ENCODE measurements at places on chromosomes 6 and 20. TPM values are rescaled to one million over a fixed set of nuclear protein-coding genes. Genes with fewer than 3 reads are reported as not detected.

ZNF311 gene
- 0.53 TPM for total RNA-seq

SLC35F1 gene
- total RNA-seq = 0.05 TPM

SLC26A8 gene
- not detected for total RNA-seq

SLC22A2 gene
- total RNA-seq = not detected

BTN1A1 gene
- total RNA-seq = not detected

FNDC1 gene
- total RNA-seq = not detected

KCNK5 gene
- total RNA-seq = 9.2 TPM

ZNF322 gene
- 10.3 TPM for total RNA-seq

LRRC73 gene
- 0.25 TPM for total RNA-seq

TENT5A gene
- total RNA-seq = 2.0 TPM

SRSF12 gene
- not detected for total RNA-seq

SLCO4A1 gene
- total RNA-seq = 51.5 TPM

SEMG1 gene
- total RNA-seq = not detected

CRISP2 gene
- total RNA-seq = not detected

SPATA2 gene
- 8.4 TPM for total RNA-seq

TXLNB gene
- total RNA-seq = 0.60 TPM

SIM1 gene
- total RNA-seq = 0.08 TPM

UST gene
- total RNA-seq = 0.93 TPM

SDCBP2 gene
- total RNA-seq = 3.1 TPM

SLC17A3 gene
- 0.96 TPM for total RNA-seq

PSORS1C2 gene
- total RNA-seq = not detected

TMEM74B gene
- total RNA-seq = 1.8 TPM

FILIP1 gene
- not detected for total RNA-seq

GLYATL3 gene
- total RNA-seq = not detected

AHCY gene
- 50.5 TPM for total RNA-seq

RFX6 gene
- not detected for total RNA-seq

GSTA3 gene
- total RNA-seq = not detected

SSTR4 gene
- total RNA-seq = not detected

GTSF1L gene
- not detected for total RNA-seq

BIRC7 gene
- not detected for total RNA-seq

SLPI gene
- 0.45 TPM for total RNA-seq

VPS16 gene
- 49.7 TPM for total RNA-seq

ITCH gene
- 56.7 TPM for total RNA-seq

CTAGE9 gene
- total RNA-seq = not detected

HMGCLL1 gene
- total RNA-seq = not detected

CYP39A1 gene
- not detected for total RNA-seq

MYT1 gene
- total RNA-seq = not detected

CD40 gene
- 0.88 TPM for total RNA-seq

TRIM40 gene
- total RNA-seq = not detected

OPRM1 gene
- total RNA-seq = not detected

SLC44A4 gene
- 0.38 TPM for total RNA-seq

ADGRB3 gene
- not detected for total RNA-seq

TNNC2 gene
- total RNA-seq = not detected

TAP1 gene
- total RNA-seq = 410 TPM

MYLIP gene
- 18.6 TPM for total RNA-seq

FERMT1 gene
- total RNA-seq = not detected

PRICKLE4 gene
- total RNA-seq = not detected

CABLES2 gene
- 13.2 TPM for total RNA-seq

CCN5 gene
- not detected for total RNA-seq

FNDC11 gene
- 0.30 TPM for total RNA-seq

GPLD1 gene
- total RNA-seq = 0.18 TPM

PRDM13 gene
- total RNA-seq = not detected

C6orf141 gene
- total RNA-seq = 0.48 TPM

CDH4 gene
- 0.20 TPM for total RNA-seq

EYA4 gene
- total RNA-seq = not detected

ENPP3 gene
- 0.45 TPM for total RNA-seq

ATG5 gene
- 35.4 TPM for total RNA-seq

LHFPL5 gene
- not detected for total RNA-seq
